ENCODE measurements at places on chromosomes 2 and 18.

DNA sequence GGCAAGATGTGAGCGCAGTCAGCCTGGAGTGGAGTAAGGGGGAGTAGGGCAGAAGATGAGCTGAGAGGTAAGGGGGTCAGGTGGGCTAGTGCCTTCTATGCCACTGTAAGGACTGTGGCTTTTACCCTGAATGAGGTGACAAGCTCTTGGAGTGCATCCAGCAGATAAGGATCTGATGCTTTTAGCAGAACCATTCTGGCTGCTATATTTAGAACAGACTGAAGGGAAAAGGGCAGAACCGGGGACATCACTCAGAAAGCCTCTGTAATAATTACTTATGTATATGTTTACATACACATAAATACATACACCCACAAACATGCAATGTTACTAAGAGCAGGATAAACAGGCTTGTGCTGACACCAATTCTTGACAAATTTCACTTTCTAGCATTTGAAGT lies 124.8 kb downstream of the DTNB start:
- no peak for DNase-seq

GRCh38 chr2:162908567-162908966 lies 70.0 kb upstream of the KCNH7 start:
- DNase-seq: no peak

DNA sequence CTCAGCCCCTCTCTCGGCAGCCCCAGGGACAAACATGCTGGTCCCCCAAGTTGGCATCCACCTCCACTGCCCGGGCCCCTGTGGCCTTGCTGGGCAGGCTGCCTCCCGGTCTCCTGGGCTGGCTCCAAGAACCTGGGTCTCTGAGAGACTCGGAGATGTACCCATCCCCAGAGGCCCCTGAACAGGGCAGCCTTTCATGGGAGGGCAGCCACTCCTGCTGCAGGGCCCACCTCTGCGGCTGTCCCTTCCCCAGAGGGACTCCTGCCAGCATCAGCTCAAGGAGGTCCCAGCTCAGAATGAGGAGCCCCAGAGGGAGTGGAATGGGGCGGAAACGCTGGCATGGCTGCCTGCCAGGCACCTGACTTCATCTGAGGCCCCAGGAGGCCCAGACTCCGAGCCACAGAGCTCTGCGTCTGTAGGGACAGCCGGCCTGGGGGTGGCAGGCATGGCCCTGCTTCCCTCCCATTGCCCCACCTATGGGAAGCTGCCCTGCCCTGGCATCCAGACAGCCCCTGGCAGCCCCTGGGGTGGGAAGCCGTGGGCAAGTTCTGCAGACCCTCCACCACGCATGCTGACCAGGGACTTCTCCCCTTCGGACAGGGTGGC lies 857 bp upstream of the CROCC2 start:
- no peak for DNase-seq

DNA sequence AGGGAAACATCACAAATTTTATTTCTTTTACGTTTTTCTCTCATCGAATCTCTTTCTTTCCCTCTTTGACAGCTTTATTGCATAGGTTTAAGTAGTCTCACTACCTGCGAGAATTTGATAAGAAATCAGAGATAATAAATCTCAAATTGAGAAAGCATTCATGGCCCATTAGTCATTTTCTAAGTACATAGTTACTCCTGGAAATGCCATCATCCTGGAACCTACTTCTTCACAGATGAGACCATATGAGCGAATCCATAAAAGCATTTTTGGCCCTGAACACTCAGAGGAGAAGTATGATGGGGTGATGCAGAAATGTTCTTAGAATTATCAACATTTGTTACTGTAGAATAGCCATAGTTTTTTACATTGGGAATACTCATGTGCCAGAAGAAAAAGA lies 138.0 kb upstream of the ARHGAP28 start:
- DNase-seq: no peak

DNA sequence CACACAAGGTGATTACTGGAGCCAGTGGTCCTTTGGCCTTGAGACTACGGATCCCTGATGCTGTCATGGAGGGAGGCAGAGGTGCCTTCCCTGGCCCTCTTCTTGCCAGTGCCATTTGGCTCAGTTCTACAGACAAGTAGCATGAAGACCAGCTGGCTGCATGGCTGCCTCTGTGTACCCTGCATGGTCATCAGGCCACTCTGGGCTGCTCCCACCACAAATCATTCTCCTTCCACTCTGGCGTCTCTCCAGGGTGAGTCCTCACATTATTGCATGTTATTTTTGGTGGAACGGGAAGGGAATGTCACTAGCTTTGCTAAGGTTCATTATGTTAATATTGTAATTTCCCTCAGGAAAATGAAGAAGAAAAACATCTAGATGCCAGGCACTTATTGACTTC lies 229.8 kb downstream of the VAPA start:
- no peak for DNase-seq

DNA sequence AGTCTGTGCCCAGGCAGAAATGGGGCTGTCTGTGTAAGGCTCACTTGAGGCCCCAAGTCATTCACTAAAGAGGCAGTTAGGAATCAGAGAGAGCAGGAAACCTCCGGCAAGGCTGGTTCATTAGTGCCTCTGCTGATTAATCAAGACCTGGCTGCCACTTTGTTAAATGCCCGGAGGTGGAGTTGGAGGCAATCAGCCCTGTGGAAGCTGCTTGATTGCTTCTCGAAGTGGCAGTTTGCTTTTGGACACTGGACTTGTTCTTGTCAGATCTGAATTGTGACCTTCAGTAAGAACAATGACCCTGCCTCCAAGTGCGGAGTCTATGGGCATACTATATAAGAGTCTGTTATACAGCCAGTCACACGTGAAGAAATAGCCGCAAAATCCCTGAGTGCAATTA lies 183.9 kb upstream of the LINC00305 start:
- DNase-seq: no peak

GRCh38 chr2:44392338-44392943 lies 30.7 kb downstream of the CAMKMT start:
- DNase-seq: peak; percentile 30

DNA sequence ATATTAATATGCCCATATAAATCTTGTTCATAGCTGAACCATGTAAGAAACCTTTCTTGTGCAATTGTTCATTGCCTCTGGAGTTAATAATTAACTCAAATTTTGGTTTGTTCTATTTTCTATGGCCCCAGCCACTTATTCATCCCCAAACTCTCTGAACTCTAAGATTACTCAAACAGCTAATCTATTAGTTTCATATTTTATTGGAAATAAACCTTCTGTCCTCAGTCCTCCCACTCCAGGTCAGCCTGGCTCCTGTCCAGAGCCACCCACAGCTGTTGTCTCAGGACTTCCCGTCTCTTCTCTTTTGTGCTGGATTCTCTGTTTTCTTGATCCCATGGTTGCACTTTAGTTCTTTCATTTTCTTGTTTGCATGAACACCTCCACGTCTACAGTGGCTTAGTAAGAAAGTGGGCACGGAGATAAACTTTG lies 4.4 kb upstream of the RNF103 start:
- DNase-seq: no peak

DNA sequence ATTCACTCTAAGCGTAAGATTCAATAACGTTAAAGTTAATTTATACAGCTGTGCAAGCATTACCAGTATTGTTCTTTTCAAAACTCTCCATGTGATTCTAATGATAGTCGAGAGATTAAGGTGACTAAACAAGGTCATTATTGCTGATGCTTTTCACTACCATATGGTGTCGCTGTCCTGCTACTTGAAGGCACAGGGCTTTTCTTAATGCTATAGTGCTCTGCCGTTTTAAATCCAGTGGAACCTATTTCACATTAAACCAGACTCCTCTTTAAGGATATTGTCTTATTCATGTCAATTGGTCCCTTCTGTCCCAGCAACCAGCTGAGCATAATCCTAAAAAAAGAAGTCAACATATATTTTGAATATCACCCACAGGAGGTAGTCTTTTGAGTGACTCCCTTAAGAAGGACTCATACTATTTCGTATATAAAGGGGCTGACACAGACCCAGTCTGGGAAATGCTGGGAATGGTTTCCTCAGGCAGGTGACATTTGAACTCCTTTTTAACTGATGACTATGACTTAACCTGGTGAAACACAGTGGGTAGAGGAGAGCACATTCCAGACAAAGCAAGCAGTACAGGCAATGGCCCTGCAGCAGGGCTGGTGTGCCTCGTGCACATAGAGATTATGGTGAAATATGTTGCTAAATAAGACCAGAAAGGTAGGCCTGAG lies 53.9 kb upstream of the CYTIP start:
- DNase-seq: no peak
